Activated T-helper 1 cell treated with Interleukin-2 at 50 U/mL for 16 hours (primary cell): ENCODE measurements at places on chromosomes 2 and 18.

DNA sequence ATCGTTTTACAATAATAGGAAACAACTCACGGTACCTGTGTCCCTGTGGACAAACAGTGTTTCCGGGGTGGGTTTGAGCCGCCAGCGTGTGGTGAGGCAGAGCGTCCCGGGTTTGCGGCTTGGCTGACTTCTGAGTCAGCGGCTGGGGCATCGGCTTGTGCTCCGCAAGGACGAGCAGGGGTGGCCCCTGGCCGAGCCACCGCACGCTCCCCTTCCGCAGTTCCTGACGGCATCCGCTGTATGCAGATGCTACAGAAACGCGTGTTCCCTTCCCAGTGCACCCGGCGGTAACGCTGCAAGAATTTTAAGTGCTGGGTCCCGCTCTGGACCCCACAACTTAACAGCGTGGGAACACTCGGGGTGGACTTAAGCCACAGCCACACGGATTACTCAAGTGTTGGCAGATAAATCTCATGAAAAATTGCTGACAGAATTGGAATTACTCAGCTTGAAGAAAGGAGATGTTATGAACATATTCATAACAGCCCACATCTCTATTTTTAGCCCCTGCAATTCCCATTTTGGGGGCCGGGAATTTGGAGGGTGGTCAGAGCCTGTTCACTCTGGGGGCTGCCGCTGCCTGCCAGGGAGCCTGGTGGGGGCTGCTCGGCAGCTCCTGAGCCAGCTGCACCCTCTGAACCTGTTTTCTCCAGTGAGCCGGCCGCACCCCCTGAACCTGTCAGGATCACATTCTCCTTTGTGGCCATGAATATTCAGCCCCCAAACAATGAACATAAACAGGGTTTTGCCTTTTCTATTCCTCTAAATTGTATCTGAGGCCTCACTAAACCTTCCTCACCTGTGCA, 12.6 kb upstream of the KCNG2 start:
- no peak for DNase-seq

DNA sequence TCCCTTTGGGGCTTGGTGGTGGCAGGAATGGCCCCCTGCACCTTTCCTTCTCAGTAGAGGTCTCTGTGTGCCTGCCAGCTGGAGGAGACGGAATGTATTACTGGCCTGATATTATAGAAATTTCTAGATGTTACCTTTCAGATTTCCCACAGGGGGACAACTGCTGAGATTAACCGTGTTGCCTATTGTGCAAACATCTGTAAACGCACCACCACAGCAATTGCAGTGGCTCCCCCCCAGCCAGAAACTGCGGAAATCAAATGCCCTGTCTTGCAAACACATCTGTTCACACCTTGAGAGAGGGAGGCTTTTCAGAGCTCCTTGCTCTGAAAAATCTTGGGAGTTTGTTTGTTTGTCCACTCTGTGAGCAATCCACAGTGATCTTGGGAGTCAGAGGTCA, 270.0 kb upstream of the RAB12 start:
- DNase-seq = no peak

GRCh38 chr2:136135921-136136906, 18.3 kb upstream of the CXCR4 start:
- DNase-seq = peak; percentile 65

- no peak for DNase-seq
Measured at GRCh38 chr2:32720771-32721170, 92.9 kb downstream of the TTC27 start.

DNA sequence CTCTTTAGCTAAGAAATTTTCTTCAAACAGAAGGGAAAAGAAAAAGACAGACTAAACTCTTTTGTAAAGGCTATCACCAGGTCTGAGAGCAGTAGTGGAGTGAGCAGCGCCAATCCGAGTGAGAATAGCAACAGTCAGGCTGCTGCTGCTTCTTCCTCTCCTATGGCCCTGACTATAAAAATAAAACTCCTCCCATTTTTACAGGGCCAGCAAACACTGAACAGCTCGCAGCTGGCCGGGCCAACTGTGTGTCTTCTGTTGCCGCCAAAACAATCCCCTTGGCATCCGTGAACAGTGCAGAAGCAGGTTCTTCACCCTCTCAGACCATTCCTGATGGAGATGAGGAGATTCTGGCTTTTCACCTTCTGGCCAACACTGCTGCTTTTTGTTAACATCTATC, 124.5 kb downstream of the CNTNAP5 start:
- no peak for DNase-seq

GRCh38 chr2:184472481-184472880, 125.8 kb upstream of the ZNF804A start:
- DNase-seq = no peak

DNA sequence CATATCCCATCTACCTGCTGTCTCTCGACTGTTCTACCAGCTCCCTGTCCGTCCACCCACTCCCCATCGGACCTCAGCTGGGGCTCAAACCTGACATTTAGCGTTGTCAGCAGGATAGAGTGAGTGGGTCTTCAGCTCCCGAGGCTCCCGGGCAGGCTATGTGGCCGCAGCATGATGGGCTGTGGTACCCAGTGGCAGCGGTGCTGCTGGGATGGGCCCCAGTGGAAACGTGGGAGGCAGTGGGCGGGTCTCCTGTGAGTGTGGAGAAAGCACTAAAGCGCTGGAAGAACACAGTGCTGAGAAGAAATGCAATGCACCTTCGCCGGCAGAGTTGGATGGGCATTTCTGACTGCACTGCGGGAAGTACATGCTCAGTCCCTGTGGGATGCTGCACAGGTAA, 204.8 kb upstream of the SYT4 start:
- no peak for DNase-seq

DNA sequence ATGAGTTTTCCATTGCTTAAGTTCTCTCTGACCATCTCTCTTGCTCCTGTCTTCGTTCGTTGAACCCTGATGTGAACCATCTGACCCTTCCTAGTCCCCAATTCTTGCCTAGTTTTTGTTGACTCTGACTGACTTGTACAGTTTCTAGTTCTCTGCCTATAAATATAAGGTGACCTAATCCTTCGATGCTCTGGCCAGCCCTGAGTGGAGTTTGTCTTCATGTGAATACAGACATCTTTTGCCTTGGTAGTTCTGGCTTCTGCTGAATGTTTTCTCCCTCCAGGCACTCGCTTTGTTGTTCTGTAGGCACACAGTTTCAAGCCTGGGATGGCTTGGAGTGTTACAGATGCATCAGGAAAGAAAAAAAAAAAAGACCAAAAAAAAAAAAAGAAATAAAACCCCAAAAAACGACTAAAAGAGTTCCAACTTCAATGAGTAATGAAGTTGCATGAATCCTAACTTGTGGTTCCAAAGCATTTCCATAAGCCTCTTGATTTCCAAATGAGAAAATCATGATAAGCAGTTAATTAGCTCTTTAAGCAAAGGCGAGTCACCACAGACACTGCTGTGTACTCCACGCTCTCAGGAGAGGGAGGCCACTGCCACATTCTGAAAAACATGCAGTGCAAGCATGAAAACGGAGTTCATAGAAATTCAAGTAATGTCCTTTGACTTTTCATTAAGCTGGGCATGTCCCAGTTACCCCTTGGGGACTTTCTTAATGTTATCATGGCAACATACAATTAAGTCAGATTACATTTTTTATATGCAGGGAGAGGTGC, 165.2 kb downstream of the TDRD15 start:
- DNase-seq = no peak

GRCh38 chr2:10221976-10222870, 80.5 kb upstream of the HPCAL1 start:
- DNase-seq = no peak

DNA sequence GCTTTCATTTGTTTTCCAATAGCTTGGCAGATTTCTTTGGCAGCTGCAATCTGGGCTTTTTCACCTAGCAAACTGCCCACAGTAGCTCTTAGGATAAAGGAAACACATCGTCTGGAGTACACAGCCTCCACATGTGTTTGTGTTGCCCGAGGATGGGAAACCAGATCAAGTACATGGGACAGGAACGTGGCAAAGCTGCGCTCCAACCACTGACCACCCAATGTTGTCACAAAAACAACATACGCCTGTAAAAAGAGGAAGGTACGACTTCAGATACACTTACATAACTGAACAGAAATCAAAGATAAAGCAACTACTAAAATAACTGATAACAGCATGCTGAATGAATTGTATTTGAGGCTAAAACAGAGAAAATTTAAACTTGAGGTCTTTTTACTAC, 15.5 kb downstream of the HEATR5B start:
- no peak for DNase-seq

DNA sequence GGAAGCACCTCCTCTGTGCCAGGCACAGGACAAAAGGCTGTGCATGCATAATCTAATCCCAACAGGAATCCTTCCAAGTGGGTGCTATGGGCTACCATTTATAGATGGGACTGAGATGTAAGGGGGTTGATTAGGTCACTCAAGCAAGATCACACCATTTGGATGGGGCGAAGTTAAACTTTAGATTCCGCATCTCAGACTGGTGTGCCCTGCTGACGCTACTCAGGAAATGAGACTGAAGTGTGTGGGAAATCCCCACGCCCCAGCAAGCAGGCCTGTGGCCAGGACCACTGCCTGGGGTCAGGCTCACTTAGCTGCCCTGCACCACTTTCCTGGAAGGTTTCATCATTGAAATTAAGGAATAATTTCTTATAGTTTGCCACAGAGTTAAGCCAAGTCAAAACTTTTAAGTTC, 70.5 kb upstream of the PPP1CB start:
- peak; percentile 19 for DNase-seq

- no peak for DNase-seq
Measured at GRCh38 chr2:23684395-23685176, 242.3 kb downstream of the ATAD2B start.

GRCh38 chr18:76524900-76525698, 30.1 kb upstream of the ZNF516 start:
- no peak for DNase-seq

GRCh38 chr2:232506709-232507108, 13.5 kb upstream of the PRSS56 start:
- no peak for DNase-seq

GRCh38 chr2:119246884-119247843, 23.5 kb downstream of the STEAP3 start:
- no peak for DNase-seq

- DNase-seq = peak; percentile 72
Measured at GRCh38 chr2:231463698-231464575, at the start of gene NCL. Gene NCL (minus strand): TSS chr2:231464484. CDS start chr2:231464353, 131 bp downstream.

- DNase-seq = no peak
Measured at GRCh38 chr18:71398531-71398930, 1109.7 kb downstream of the SOCS6 start.

DNA sequence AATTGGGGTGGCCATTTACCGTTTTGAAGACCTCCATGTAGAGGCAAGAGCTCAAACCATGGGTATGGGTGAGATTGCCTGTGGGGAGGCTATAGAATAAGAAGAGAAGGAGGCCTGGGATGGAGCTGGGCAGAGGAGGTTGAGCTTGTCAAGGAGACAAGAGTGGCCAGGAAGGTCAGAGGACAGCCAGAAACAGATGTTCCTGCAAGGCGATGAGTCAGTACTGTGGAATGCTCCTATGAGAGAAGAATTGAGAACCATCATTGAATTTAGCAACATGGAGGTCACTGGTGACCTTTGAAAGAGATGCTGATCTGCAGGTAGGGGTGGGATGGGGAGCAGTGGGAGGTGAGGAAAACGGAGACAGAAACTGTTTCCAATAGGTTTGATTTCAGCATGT, 3.5 kb downstream of the ACSL3 start:
- no peak for DNase-seq

DNA sequence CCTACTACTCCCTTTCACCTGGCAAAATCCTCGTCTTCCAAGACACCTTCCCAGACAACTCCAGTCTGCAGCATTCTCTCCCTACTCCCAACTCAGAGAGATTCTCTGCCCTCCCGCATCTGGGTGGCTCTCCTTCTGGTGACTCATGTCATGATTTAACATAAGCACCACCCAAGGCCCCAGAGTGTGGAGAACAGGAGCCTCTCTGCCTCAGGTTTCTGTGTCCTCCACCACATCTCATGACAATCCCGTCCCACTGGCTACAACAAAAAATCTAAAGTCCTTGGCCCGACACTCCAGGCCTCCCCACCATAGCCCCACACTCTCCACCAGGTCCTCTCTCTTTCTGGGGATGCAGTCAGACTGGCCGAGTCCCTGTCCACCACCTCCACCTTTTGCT, 197.1 kb downstream of the BCL11A start:
- DNase-seq = no peak

- DNase-seq = no peak
Measured at GRCh38 chr2:69253611-69254301, 133.3 kb downstream of the GFPT1 start.

DNA sequence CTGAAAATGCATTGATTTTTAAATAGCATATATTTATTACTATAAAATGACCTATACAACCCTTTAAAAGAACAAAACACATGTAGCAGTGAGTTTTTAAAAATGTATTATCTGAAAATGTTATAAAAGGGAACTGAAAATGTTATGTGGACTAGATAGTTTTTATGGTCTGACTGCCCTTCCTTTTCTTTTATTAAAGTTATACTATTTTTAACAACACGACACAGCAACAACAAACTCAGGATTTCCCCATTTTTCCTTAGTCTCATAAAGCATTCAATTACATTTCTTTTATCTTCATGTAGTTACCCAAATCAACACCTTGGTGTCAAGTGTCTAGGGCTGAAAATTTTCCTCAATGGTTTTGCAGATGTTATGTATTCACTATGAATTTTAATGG, 132.8 kb upstream of the TMEFF2 start:
- DNase-seq = no peak

- DNase-seq = no peak
Measured at GRCh38 chr2:112566104-112566503, 18.3 kb upstream of the CHCHD5 start.

- no peak for DNase-seq
Measured at GRCh38 chr2:24287171-24287570, 73.2 kb downstream of the ITSN2 start.

- no peak for DNase-seq
Measured at GRCh38 chr2:209805351-209805750, 33.7 kb downstream of the UNC80 start.

DNA sequence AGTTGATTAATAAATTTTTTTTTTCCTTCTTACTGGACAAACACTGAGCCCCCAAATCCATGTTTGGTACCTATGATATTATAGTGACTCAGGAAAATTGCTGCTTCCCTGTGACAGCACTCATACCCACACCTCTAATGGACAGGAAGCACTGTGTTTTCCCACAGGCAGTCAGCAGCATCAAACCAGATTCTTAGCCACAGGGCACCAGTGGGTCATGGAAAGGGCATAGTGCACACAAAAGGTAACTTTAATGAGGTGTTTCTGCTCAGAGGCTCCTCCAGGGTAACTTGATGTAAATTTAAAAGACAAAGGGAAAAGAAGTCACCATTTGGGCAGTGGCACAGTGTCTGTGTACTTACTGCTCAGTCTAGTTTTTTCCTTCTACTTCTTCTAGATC, 34.1 kb downstream of the SERPINB11 start:
- DNase-seq = no peak

DNA sequence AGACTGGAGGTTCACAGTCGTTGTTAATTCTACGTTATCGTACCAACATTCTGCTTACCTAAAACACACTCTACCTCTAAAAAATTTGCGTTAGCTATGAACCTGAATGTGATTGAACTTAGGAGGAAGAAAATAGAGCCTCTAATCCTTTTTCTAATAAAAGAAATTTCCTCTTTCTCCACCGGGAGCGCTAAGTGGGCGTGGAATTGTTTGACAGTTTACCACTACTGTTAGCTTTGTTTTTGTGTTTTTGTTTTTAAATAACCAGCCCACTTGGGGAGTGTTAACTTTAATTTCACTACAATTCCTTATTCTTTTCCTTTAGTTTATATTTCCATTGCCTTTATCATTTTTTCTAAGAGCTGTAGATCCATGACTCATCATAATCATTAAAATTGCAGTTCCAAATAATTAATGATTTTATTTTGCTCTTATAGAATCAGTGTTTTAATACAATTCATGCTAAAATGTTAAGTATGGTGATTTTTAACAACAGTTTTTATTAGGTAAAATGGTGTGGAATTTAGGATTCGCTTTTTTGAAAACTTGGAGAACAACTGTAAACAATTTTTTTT, 55.0 kb upstream of the ITM2C start:
- no peak for DNase-seq
